HFF-Myc (cell line): ENCODE measurements at places on chromosomes 16 and 17.

GRCh38 chr16:71851746-71852145, 6.0 kb downstream of the ATXN1L start:
- DNase-seq: no peak

DNA sequence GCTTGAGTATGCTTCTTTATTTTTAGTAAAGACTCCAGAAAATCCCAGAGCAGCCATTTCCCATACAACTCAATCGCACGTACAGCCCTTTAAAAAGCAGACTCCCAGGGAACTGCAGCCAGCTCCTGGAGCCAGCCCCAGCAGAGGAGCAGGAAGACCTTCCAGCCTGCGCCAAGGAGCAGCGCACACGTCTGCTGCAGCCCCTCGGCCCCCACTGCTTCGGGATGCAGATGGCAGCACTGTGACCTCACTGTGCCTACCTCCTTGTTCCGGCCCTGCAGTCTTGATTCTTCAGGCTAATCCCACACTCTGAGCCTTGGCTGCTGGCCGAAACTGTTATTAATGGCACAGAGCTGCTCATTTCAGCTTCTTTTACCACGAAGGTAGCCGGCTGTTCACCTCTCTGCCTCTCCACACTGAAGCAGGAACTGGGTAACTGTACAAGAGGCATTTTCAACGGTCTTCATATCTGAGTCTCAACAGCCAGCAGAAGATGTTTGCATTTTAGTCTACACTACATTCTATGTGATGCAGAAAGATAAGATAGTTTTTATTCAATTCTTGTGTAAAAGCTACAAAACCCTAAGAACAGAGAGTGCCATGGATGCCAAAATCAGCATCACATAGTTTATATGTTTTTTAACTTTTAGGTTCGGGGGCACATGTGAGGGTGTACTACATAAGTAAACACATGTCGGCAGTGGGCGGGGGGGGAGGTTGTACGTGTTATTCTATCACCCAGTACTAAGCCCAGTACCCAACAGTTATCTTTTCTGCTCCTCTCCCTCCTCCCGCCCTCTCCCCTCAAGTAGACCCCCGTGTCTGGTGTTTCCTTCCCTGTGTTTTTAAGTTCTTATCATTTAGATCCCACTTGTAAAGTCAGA, 130.9 kb downstream of the ANKRD11 start:
- DNase-seq: no peak

DNA sequence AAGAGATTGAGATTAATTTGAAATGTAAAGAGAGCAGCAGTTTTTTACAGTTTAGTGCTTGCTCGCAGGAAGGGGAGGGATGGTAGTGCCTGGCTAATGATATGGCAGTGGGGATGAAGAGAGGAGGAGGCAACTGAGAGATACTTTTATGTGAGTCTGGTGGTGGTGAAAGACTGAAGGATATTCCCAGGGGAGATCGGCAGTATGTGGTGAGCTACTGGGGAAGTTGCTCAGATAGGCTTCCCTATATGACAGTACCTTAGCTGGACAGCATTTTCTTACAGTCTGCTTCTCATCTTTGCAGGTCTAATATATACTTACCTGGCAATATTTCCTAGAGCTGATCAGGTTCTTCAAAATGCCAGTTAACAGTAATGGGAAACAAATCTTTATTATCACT, 8.6 kb downstream of the CEP95 start:
- no peak for DNase-seq

- peak; percentile 46 for DNase-seq
Observed at GRCh38 chr16:20851601-20852000, 45.3 kb downstream of the REXO5 start.

DNA sequence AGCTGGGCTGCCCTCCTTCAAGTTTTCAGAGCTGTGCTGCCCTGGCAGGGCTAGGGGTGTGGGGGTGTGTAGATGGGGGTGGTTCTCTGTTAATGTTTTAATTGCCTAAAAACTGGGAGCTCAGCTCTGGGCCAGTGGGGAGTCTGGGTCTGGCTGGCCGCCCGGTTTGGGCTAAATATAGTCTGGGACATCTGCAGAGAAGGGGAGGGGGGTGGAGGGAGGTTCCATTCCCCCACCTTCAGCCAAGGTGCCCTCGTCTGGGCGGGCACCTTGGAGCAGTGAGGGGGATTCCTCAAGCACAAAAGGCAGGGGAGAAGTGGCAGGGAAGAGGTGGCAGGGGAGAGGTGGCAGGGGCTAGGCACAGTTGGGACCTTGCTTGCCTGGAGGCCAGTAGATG, 13.0 kb downstream of the RARA start:
- DNase-seq: no peak

GRCh38 chr16:6880263-6880662, 452.4 kb upstream of the RBFOX1 start:
- DNase-seq: no peak

GRCh38 chr17:3740611-3741073, 16.9 kb downstream of the HASPIN start:
- DNase-seq: no peak

- no peak for DNase-seq
Observed at GRCh38 chr16:16149710-16150116, 73.6 kb downstream of the ABCC6 start.

GRCh38 chr16:81708266-81709015, 70.7 kb upstream of the PLCG2 start:
- DNase-seq: no peak

DNA sequence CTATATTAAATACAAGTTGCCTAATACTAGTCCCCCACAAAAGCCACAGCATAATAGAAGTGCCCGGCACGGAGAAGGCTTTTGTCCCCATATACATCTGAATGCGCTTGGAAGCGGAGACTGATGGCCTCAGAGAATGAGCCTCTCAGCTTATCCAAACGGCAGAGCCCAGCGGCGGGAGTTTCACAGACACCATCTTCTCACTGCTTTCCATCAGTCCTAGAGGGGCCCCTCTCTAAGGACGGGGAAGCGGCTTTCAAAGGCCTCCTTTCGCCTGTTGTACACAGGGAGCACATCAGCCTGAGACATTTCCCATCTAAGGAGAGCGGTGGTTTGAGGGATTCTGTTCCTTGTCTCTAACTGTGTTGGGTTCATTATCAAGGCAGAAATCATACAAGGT, 16.9 kb downstream of the NXN start:
- DNase-seq: no peak

DNA sequence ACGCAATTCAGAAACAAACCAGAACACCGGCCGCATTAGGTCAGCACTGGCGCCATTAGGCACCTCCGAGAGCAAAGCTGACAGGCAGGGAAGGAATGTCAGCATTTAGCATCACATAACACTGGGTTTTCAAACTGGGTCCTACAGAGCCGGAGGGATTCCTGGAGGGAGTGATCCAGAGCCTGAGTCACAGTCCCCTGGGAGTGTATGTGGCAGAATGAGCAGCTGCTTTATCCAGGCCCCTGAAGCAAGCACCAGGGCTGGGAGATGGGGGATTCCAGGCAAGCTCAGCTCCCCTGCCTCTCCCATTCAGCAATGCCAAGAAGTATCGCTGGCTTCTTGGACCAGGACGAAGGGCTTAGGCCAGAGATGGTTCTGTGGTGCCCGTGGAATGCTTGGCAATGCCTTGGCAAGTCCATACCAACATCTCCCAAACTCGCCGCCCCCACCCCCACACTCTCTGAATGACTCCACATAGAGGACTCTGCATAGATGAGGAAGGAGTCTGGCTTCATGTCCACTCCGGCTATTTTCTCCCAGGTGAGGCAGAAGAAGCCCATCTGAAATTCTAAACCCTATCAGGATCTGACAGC, 20.4 kb downstream of the GAS7 start:
- no peak for DNase-seq

- no peak for DNase-seq
Observed at GRCh38 chr16:51050377-51050706, 100.7 kb downstream of the SALL1 start.

DNA sequence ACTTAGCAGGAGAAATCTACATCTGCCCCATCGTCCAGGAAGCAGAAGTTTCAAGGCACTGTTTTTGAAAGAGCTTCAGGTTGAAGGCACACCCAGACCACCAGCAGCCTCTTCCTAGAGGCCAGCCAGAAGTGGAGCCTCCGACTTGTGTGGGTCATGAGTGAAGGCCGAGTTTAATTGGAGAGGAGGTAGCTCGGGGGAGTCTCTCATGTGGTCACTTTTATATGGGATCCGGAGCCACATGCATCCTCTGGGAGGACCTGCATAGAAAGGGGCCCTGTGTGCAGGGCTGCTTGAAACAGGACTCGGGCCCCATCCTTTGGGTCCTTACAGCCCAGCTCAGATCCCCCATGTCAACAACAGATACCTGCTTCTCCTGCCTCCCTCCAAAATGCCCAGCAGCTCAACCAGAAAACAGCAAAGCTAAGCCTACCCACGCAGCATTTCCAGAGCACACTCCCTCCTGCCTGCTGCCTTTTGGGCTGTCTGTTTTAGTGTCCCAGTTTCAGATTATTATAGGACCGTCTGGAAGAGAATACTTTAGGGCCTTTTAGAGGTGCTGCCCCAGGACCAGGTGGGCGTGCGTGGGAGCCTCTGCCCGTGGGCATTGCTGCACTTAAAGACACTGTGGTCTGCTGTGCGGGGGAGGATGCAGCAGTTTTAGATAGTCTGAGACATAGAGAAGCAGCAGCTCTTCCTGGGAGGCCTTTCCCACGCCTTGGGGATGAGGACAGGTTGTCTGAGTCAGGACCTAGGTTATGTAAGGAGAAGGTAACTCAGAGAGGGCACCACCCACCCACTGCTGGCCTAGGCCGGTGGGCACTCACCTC, 29.5 kb downstream of the MPRIP start:
- DNase-seq: no peak

DNA sequence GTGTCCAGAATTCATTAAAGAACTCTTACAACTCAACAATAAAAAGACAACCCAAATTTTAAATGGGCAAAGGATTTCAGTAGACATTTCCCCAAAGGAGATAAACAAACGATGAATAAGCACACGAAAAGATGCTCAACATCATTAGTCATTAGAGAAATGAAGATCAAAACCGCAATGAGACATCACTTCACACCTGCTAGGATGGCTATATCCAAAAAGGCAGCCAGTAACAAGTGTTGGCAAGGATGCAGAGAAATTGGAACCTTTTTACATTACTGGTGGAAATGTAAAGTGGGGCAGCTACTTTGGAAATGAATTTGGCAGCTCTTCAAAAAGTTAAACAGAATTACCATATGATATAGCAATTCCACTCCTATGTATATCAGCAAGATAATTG, 42.0 kb downstream of the PITPNM3 start:
- no peak for DNase-seq

DNA sequence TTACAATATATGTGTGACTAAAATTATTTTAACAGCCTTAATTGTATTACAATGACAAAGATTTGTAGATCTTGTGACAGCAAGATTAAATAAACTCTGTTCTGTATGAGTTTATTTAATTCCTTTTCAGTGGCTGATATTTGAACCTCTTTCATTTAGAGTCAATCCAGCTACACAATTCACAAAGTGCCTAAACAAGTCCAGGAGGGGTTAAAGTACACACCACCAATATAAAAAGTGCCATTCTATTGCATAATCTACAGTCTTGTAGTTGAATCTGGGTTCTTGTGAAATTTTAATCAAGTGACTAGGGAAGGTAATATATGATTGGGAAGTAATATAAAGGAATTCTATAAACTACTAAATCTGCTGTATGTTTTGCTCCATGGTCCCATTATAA, 3.9 kb upstream of the NFAT5 start:
- DNase-seq: no peak

GRCh38 chr17:27457731-27458523, 1.7 kb downstream of the KSR1 start:
- peak; percentile 38 for DNase-seq

DNA sequence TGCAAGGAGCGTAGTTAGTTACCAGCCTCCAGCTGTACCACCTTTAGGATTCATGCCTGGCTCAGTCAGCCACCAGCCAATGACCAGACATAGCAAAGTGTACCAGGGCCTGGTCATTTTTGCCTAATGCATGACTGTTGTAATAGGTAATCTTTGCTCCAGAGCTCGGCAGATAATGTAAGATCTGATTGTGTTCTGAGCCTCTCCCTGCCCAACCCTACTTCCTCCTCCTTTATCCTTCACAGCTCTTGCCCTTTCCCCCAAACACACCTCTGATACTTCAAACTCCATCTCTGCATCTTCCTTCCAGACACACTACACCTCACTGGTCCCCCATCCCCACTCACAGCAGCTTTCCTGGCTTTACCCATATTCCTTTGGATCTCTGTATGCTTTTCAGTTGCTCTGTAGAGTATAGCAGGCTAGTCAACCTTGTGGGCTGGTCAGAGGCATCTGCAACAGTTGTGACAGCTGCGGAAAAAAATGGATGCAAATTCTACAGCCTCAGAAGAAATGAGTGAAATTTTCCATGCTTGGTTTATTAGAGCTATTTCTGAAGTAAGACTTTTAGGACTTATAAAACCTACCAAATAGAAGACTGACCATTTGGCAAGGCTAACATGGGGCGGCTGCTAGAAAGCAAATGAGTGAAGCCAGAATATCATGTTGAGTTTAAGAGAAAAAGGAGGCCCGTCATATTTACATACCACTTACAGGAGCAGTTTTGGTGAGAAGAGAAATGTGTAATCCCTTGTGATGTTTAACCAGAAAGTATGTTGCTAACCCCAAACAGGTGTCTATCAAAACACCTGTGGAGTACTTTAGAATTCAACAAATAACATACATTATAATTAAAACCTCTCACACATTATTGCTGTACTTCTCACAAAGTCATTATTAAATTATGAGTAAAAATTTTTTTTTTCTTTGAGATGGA, 19.9 kb upstream of the C16orf87 start:
- DNase-seq: no peak

DNA sequence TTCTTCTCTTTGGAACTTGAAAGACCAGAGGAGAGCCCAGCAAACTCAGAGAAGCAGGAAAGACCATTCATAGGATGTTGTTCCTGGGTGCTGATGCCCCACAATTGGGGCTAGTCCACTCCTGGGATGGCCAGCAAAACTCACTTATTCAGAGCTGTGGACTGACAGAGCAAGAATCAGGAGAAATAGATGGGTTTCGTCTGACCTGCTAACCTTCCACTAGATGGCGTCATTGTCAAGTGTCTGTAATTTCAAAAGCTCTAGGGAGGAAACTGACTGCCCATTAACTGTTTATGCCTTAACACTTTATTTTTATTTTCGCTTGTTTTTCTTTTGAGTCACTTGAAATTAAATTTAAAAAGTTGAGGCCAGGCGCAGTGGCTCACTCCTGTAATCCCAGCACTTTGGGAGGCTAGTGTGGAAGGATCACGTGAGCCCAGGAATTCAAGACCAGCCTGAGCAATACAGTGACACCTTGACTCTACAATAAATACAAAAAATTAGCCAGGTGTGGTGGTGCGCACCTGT, 28.7 kb upstream of the MILR1 start:
- peak; percentile 65 for DNase-seq

DNA sequence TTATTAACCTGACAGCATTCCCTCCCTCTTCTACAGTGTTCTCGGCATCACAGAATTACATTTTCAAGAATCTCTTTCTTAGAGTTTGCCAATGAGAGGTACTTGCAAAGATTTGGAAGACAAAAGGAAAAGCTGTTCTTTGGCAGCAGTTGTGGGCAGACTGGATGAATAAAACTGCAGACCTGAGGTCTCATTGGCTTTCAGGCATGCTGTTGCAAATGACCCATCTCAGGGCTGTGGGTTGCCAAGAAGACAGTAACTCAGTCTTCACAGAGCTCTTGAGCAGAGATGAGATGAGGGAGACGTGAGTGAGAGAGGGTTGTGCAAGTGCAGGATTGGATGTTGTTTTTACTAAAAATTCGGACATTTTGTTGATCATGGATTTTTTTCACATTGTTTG, 11.3 kb upstream of the USP31 start:
- no peak for DNase-seq
